ENCODE measurements at places on chromosomes 2 and 18.

GRCh38 chr2:212531499-212531898, 7.1 kb downstream of the ERBB4 start:
- no peak for DNase-seq

GRCh38 chr2:71347517-71347916, 15.9 kb downstream of the ZNF638 start:
- no peak for DNase-seq

DNA sequence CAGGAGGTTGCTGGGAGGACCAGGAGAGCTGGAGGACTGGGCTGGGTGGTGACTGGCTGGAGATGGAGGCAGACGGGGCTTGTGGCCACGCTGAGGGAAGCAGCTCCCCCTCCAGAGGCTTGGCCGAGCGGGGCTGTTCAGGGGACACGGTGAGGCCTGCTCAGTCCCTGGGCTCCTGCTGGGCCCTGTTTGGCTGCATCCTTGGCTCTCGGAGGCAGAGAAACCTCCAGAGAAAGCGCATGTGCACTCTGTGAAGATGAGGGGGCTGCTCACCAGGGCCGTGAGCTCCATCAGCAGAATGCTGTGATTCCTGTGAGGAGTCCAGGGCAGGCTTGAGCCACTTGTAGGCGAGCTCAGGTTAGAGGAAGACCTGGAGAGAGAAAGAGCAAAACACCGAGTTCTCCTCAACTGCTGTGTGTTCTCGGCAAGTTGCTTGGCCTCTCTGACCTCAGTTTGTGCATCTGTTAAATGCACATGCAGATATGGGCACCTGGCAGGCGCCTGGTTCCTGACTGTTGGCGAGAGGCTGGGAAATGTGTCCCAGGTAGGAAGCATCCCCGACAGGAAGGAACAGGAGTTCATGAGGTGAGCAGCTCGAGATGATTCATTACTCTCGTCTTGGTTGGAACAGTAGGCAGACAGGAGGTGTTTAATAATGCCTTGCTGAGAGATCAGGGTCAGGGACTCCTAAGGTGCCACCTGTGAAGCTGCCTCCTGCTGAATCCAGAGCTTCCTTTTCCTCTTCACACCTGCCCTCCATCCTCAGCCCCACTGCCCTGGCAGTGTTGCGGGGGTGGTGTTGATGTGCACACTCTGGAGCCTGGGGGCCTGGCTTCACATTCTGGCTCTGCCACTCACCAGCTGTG, 941 bp downstream of the ZAP70 start:
- DNase-seq, result no peak

DNA sequence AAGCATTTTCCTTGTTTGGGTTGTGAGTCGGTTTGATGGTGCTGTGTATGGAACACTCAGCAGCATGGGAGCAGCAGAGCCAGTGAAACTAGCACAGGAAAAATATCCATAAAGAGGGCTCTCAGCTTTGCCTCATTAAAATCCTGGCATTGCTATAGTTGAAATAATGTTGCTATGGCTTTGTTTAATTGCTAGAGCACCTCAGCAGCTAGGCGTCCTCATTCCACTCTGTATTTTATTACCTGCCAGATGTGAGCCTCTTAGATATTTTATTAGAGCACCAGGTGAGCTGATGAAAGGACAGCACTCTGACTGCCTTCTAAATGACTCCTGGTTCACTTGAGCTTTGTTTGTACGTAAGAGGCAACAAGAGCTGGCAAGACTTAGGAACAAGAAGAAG, 232.4 kb downstream of the MTX2 start:
- peak; percentile 73 for DNase-seq

DNA sequence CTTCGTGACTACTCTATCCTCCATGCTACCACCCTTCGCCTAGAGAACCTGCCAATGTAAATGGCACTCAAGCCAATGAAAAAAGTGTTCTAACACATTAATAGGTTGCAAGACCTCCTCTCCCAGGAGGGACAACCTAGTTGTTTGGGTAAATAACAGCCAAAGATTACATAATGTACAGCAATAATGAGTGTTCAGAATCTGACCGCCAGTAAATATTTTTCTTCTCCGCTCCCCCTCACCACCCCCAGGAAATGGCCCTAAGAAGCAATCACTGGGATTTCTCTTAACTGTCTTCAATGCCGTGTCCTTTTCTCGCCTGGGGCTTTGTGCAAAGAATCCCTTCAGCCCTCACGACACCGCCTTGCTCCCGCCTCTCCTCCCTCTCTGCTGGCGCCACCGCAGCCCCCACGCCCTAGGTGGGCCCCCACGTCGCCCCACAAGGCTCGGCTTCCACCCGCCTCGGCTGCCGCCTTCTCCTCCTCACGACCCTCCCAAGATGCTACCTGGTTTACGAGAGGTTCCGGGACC, 458 bp downstream of the HYCC2 start:
- DNase-seq, result no peak

GRCh38 chr2:232527905-232528470, 2.0 kb downstream of the CHRND start:
- DNase-seq, result no peak

- DNase-seq, result peak; percentile 91
These were observed 54.5 kb downstream of the SCN2A start for GRCh38 chr2:165293440-165294420.

GRCh38 chr2:99861376-99861760, 281.0 kb downstream of the AFF3 start:
- no peak for DNase-seq

GRCh38 chr2:44652701-44653100, 288.8 kb upstream of the SIX3 start:
- DNase-seq, result no peak

- peak; percentile 70 for DNase-seq
These were observed 229.2 kb downstream of the LDLRAD4 start for GRCh38 chr18:13447621-13448334.

DNA sequence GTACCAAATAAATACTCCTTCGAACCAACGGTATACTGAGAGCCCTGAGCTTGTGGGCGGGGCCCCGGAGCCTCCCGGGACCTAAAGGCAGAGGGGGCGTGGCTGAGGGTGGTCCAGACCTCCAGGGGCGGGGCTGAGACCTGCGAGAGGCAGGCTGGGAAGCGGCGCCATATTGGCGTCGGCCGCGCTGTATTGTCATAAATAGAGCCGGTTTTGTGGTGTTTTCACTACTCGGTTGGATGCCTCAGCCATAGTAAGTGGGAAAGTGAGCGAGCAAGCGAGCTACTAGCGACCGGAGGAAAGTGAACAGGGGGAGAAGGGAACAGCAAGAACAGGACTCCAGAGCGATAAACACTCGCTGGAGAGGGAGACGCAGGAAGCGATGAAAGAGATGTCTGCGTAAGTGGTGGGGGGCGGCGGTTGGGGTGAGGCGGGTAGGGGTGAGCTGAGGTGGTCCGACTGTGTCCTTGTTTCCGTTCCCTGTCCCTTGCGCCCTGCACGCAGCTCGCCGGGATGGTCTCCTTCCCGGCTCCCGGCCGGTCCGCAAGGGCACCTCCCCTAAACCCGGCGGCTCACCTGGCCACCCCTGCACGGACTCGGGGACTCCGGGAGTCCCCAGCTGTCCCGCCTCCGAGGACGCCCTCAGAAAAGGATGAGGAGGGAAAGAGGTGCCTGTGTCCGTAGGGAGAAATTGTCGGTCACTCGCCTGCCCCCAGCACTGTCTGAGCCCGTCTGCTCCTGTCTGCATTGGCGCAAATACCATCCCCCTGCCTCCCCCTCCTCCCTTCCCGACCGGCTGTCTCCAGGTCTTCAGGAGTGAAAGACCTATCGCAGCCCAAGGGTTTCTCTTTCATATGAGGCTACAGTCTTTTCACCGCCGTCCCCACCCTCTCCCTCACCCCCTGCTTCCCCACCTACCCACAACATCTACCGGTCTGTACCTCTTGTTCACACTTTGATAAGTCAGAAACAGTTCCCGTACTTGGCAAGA, at the start of gene PAPOLG:
TSS of gene PAPOLG (plus strand) at position 172 of the 991 bp plus-strand sequence. CDS start at position 383, 211 bp downstream.
- DNase-seq, result peak; percentile 95

- DNase-seq, result no peak
These were observed 72.7 kb downstream of the TMEM247 start for GRCh38 chr2:46552079-46552478.

DNA sequence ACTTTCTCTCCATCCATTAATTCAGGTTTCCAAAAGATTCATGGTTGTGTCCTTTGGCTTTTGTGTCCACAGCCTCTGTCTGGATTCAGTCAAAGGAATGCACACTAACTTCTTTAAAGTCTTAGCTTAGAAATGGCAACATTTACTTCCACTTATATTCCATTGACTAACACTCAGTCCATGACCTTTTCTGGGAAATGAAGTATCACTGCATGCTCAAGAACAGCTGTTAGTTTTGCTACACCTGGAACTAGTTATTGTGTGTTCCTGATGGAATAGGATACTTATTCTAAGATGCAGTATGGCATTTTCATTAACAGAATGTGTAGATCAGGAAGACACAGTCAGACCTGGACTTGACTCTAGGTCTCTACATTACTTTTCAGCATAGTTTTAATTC, 88.8 kb downstream of the KYNU start:
- no peak for DNase-seq

DNA sequence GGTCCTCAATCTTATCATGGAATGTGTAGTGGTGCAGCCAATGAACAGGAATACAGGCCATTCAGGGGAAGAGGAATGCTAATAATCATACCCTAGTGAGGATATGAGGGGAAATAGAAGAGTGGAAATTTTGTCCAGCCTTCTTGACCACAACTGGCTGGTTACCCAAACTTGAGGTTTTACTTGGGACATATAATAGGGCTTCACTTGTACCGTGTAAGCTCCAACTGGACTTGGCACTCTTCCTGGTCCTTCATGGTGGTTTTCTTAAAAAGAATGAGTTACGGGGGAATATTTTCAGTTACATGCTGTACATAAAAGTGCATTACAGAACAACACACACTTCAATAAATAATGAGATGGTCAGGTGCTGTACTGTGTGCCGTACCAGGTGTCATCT, 234.9 kb upstream of the RASGRP3 start:
- DNase-seq, result no peak

GRCh38 chr2:126910637-126911036, 11.9 kb downstream of the TEX51 start:
- DNase-seq, result no peak

DNA sequence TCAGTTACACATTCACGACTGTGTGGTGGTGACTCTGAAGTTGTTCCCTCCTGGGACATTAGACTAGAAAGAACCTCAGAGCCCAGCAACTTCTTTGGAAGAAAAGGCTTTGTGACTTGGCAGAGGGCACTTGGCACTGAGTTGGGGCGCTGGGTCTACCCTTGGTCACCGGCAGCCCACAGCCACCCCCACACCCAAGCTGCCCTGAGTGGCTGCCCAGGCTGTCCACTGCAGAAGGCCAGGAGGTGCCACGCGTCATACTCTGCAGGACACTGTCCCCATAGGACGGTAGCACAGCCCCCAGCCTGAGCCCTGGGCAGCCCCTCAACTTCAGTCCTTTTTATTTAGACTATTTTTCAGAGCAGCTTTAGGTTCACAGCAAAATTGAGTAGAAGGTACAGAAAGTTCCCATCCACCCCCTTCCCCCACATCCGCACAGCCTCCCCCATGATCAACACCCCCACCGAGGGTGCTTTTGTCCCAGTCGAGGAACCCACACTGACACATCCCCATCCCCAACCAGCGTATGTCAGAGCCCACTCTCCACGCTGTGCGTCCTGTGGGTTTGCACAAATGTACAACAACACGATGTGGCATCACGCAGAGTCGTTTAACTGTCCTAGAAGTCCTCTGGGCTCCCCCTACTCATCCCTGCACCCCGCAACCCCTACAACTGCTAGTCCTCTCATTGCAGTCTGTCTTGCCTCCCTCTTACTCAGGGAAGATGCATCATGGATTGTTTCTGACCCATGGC, 1.1 kb downstream of the PRLH start:
- DNase-seq, result no peak

DNA sequence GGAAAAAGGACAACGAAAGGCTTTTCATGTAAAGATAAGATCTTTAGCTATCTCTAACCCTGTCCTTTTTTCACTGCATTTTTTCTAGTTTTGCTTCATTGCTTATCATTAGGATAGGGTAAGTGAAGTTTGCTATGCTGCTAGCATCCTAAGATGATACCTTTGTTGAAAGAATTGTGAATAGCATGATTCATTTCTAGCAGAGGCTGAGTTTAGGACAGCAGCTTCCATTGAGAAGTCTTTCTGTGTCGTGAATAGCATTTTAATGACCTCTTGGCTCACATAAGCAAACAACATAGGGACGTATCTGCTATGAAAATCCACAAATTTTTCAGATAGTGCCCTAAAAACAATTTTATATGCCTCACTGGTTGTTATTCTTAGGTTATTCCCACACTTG, 36.4 kb upstream of the GAREM2 start:
- DNase-seq, result no peak

DNA sequence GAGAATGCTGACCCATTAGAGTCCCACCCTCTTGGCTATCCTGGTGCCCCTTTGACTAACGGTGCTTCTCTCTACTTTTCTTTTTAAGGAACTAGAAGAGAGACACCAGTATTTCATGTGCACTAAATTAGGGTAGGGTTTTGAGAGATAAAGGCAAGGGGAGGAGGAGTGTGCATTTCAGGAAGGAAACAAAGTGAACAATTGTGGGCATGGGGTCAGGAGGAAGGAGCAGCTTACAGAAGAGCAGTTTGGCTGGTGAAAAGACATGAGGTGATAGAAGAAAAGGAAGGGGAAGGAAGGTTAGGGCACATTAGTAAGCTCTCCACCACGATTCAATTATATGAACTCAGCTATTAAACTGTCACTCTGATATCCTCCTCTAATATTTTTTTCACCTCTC, 105.8 kb upstream of the CTAGE1 start:
- DNase-seq, result no peak

DNA sequence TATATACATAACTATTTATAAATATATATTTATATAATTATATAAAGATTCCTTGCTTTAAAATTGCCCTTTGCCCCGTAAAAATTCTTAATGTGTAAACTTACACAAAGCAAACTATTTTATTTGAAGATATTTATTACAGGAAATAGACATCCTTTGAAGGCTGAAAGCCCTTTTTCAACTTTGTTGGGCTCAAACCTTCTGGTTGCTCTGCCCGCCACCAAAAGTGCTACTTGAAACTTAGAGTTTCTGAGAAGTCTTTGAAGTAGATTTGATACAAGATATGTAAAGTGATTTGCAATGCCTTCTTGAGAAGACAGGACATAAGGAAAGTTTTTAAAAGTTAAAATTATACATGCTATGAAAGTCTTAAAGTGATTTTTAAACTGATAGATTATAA, 36.6 kb upstream of the METAP1D start:
- DNase-seq, result no peak

GRCh38 chr2:158805255-158805654, 10.1 kb downstream of the DAPL1 start:
- no peak for DNase-seq

DNA sequence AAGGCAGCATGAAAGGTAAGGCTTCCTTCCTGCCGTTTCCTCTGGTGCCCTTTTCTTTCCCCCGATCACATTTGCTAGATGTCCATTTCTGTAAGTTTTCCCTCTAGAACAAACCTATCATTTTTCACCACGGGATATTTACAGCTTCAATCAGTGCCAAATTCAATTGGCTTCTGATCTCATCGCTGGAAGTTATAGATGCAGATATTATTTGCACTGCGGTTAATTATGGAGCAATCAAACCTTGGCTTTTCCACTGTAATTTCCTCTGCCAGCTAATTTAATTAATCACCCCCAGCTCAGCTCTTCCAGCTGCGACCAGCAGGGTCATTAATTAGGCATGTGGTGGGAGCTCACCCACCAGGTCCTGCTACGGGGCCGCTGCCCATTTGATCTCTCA, 86.1 kb downstream of the GBX2 start:
- no peak for DNase-seq

All from NCI-H345 (cell line).